ENCODE measurements at places on chromosomes 2 and 18.

DNA sequence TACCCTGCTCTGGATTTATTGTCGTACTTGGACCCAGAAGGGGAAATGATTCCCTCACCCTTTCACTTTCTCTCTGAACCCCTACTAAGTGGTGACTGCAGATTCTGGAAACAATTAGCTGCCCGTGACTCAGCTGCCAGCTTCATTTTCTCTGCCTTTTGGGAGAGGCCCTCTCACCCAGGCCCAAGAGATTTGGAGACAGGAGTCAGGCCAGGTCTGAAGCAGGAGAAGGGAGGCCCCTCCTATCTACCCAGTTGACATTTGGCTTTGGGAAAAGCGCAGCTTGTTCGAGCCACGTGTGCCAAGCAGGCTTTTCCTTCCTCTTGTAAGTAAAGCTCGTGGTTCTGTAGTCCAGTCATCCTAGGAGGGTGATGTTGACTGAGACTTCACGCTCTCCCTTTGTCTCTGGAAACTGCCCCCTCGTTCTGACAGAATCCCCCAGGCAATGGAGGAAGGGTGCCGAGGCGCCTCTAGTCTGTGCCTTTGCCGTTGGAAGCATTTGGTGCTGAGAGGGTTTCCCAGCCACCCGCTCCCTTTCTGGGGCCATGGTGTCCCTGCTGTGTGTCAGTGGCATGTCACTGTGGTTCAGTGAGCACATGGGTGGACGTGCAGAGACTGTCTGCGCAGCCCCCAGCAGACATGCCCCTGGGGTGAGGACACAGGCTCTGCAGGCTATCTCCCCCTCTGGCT lies 8.6 kb downstream of the OXER1 start:
- peak; percentile 73 for DNase-seq

DNA sequence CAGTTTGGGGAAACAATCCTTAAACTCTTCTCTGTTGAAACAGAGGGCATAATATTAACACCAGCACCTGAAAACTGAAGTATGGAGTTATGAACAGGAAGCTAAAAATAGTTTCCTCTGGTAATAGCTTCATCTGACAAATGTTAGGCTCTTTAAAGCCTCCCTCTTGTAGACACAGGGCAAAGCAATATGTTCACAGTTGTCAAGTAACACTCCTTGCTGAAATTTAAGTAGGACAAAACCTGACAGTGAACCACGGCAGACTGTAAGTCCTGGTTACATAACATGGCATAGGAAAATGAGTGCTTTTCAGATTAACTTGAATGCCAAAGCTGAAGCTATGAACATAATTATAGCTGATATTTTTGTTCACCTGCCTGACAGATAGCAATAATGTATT lies 172.9 kb downstream of the CMPK2 start:
- no peak for DNase-seq

DNA sequence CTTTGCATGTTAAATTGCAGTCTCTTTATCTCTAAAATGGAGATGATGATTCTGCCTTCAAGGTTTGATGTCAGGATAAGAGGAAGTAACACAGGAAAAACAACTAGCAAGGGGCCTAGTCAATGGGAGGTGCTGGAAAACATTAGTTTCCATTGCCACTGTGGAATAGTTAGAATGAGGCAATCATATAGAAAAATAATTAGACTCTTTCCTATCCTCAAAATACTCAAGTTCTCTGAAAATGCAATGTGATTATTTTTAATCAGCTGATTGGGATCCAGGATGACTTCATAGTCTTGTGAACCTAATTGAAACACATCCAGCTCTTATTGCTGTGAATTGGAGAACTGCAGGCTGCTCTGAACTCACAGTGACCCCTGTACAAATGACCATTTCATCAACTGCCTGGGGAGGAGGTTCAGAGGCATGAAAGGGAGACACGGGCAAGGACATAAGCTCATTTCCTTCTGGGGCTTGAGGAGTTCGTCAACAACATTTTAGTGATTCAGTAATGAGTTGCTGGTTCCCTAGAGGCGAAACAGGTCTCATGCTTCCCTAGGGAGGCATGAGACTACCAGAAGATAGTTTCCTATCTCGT lies 422.5 kb downstream of the LPIN1 start:
- DNase-seq, result peak; percentile 65

DNA sequence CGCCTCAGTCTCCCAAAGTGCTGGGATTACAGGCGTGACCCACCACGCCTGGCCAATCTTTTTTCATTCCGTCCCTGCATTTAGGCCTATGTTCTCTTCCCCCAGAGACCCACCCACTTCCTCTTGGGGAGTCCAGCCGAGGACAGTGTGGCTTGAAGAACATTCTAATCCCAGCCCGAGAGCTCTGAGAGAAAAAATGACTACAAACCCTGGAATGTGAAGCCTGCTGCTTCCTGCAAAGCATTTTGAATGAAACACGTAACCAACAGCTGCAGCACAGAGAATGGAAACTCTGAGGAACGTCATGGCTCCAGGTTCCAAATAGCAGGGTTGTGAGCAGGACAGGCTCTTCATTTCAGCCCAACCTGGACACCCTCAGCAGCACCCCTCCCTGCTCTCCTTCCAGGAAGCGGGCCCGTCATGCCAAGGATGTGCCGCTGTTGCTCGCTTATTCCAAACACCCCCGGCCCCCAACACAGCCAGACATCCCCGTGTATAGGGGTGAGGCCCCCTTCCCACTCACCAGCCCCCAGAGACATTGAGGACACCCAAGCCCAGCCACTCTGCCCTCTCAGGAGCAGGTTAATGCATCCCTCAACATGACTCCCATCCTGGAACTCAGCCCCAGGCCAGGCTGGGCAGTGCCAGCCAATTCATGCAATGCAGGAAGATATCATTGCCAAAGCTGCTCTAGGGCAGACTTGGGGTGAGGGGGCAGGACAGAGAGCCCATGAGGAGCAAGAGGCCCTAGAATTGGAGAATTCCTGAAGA lies 139.8 kb downstream of the ZFP36L2 start:
- DNase-seq, result peak; percentile 100

GRCh38 chr2:169105476-169105875 lies 36.1 kb downstream of the DHRS9 start:
- no peak for DNase-seq

- no peak for DNase-seq
Measured at GRCh38 chr2:95271381-95271971, 2.8 kb upstream of the PROM2 start.

GRCh38 chr2:180662521-180662920 lies 317.9 kb upstream of the UBE2E3 start:
- peak; percentile 8 for DNase-seq

GRCh38 chr2:40535972-40536371 lies 84.1 kb upstream of the SLC8A1 start:
- DNase-seq, result no peak

GRCh38 chr2:20913491-20913890 lies 90.6 kb upstream of the LDAH start:
- no peak for DNase-seq

DNA sequence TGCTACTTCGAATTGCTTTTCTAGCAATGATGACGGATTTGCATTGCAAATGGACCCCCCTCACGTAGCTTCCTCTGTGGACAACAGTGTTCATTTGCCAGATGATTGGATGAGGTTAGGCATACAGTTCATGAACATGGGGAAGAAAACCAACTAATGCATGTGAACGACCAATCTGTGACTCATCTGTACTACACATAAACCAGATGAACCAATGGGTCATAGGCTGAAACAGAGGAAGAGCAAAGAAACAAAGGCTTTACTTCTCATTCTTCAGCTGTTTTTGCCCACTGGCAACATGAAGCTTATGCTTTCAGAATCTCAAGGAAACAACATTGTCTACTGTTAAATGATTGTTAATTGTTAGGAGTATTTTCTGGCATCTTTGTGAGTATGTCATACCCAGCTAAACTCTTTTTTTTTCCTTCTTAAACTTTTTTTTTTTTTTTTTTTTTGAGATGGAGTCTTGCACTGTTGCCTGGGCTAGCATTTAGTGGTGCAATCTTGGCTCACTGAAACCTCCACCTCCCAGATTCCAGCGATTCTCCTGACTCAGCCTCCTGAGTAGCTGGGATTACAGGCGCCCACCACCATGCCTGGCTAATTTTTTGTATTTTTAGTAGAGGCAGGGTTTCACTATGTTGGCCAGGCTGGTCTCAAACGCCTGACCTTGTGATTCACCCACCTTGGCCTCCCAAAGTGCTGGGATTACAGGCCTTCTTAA lies 35.5 kb downstream of the EFEMP1 start:
- DNase-seq, result peak; percentile 82

- no peak for DNase-seq
Measured at GRCh38 chr2:175136334-175137215, 31.4 kb downstream of the ATF2 start.

DNA sequence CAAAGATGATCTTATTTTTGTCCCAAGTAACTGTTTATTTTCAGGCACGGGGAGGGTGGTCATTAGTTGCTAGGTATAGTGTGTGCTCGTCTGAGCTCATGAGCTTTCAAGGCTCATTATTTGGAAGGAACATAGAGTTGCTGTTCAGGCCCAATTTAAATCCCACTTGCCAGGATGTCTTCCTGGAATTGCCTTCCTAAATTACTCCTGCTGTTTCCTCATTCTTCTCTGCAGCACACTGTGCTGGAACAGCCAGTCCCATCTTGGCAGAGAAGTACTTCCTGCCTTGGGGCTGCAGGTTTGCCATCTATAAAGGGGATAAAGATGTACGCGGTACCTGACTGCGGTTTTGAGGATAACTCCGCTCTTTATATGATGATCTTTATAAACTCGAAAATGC lies 37.3 kb downstream of the GREB1 start:
- no peak for DNase-seq

DNA sequence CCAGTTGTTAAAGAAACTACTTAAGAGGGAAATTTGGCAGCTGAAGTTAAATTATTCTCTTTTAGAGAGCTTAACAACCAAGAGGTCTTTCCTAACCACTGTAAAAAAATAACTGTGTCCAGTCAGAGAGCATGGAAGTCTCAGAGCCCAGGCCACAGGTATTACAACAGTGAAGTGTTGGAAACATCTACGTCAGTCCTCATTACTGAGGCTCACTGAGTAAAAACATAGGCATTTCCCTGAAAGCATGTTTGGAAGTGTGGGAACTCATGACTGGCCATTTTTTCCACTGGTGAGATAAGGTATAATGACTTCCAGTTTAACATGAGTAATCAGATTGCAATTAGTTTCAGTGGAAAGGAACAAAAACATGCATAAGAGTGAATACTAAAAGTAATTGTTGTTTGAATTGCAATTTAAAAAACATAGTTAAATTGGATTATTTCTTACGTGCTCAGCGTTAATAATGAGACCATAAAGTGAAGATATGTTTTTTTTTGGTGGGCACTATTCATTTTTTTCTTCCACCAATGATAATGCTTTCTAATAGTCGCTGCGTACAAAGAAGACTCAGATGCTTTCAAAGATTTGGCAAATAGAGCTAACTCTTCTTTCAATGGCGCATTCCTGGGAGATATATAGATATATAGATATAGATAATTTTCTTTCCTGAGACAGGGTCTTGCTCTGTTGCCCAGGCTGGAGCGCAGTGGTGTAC lies 60.8 kb downstream of the EFEMP1 start:
- DNase-seq, result peak; percentile 100

GRCh38 chr2:233462826-233463470 lies 103.6 kb downstream of the USP40 start:
- DNase-seq, result no peak

- peak; percentile 70 for DNase-seq
Measured at GRCh38 chr2:171160119-171160955, at the start of gene TLK1. TSS of gene TLK1 (minus strand) at chr2:171160893. CDS start at chr2:171160428, 465 bp downstream.

DNA sequence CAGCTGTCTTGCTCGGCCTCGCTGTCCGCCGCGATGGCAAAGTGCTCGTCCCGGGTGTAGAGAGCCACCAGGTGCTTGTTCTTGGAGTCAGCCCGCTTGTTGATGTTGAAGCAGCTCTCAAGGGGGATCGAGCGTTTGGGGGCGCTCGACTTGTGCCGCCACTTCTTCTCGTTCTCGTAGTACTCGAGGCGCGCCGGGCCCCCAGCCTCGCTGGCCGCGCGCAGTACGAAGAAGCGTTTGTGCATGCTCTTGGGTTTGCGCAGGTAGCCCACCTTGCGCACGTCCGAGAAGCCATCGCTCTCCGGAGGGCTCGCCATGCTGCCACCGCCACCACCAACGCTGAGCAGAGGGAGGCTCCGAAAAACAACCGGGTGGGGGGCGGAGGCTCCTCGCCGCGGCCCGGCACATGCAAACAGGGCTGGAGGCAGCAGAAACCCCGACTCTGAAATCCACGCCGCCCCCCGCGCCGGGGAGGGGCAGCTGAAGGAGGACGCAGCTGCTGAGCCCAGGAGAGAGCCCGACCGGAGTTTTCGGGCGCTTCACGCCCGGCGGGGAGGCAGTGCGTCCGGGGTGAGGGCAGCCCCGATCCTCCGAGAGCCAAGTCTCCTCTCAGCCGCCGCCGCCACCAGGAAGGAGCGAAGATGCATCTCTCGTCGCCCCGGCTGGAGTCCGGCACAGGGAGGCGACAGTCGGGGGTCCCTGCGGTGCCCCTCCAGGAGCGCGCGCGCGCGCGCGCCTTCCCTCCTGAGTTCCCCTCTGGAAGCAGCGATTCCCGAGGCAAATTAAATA lies 1.0 kb downstream of the IRS1 start:
- DNase-seq, result peak; percentile 66

DNA sequence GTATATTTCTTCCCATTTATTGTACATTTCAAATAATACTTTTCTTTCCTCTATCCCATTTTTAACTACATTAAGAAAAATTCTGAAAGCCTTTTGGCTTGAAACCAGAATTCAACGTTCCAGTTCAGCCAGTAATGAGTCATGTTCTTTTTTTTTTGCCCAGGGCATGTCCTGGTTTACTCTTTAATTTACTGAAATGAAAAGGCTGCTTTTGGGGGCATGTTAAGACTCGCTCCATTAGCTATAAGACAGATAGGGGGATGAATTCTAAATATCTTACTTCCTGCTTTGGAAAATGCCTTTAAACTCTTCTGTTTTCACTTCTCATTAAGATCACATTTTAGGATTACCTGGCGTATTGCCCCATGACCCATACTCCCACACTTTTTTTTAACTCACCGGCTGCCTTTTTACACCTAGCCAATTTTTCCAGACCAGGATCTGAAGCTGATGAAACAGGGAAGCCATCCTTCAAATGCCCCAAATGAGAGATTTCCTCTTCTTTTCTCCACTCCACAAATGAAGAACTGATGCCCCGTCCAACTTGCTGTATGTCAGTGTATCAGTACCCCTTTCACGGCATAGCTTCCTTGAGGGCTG lies 585 bp downstream of the ABCA12 start:
- peak; percentile 23 for DNase-seq

GRCh38 chr2:37623971-37624900 lies 47.2 kb downstream of the CDC42EP3 start:
- peak; percentile 90 for DNase-seq

GRCh38 chr2:75562513-75562864 lies 1.8 kb upstream of the EVA1A start:
- DNase-seq, result no peak

DNA sequence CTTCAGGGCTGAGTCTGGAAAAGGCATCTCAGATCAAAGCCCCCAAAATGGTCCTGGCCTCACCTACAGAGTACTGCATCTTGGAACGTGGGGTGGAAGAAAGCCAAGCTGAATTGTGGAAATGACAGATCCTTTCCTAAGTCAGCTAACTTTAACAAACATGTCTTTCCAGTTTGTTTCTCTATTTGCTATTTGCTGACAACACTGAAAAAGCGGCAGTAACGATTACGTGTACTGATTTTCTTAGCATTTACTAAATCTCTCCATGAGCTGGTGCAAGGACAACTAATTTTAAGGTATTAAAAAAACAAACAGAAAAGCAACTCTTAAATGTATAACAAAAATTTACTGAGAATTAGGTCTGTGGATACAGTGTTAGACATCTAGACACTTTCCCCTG lies 1.1 kb downstream of the HIBCH start:
- no peak for DNase-seq

Data from fibroblast of skin of right quadriceps (primary cell).